AG08395 (cell line): ENCODE measurements at places on chromosomes 7 and 10.

DNA sequence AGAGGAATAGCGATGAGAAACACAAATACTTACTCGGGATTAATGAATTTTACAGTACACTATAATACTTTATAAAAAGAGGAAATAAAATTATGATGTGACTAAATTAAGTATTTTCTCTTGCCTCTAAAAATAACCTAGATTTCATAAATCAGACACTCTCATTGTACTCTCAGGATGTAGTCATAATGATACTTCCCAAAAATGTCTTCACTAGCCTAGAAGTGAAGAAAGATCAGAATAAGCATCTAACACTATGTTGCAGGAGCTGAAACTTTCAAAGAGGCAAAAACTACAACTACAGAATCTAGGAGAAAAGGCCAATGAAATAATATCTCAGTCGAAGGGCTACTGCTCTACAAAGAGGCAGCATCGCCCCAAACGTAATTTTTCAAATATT, 49.4 kb downstream of the DNAJC1 start:
- no peak for DNase-seq

GRCh38 chr10:35304649-35305048, 31.7 kb upstream of the CCNY start:
- no peak for DNase-seq

- no peak for DNase-seq
These were observed 47.3 kb downstream of the CNNM2 start for GRCh38 chr10:102965311-102965851.

- DNase-seq = no peak
These were observed 54.6 kb downstream of the VSTM2A start for GRCh38 chr7:54596747-54597146.

- DNase-seq = no peak
These were observed 64.0 kb downstream of the DLG5 start for GRCh38 chr10:77862595-77862994.

- no peak for DNase-seq
These were observed 66.9 kb upstream of the STRIP2 start for GRCh38 chr7:129367349-129367699.

DNA sequence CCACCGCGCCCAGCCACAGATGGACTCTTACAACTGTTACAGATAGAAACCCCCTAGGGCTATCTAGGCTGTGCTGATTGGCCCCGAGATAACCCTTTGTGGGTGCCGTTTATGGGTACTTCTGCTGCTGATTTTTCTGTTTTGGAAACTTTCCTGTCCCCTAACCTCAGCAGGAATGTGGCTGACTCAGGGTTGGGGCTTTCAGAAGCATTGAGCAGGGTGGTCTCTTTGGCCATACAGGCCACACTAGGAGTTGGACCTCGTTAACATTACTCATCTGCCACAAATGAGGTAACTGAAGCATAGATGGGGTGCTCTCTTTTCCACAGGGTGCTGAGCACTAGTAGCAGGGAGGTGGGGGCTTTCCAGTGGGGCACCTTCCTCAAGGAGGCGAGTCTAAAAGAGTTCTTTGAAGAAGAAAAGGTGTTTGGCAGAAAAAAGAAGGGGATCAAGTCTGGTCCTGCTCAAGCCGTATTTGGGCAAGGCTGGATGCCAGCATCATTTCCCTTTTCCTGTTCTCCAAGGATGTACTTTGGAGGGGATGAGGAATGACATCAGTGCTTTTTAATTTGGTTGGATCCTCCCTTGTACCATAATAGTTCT, 6.4 kb downstream of the ZSCAN25 start:
- DNase-seq = no peak

- DNase-seq = no peak
These were observed 111.3 kb upstream of the DNAJB12 start for GRCh38 chr10:72466018-72466417.

GRCh38 chr10:18099415-18099814, 40.8 kb upstream of the CACNB2 start:
- no peak for DNase-seq

- no peak for DNase-seq
These were observed 6.0 kb upstream of the PON1 start for GRCh38 chr7:95330204-95330960.

DNA sequence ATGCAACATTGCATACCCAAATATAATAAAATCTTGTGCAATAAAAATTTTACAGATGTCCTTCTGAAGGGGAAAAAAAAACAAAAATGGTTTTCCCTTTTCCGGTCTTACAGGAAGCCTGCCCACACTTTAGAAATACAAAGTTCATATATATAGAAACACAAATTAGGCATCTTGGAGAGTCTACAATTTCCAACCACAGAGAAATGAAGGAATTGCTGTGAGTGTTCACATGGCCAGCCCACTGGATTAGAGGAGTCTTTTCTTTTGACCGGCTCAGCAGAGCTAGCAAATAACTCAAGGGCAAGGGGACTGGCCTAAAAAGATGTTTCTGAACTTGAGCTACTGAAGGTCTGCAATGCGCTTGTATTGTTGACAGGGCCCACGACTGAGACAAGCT, 92.4 kb downstream of the GLI3 start:
- DNase-seq = peak; percentile 72

- no peak for DNase-seq
These were observed 51.1 kb downstream of the SHH start for GRCh38 chr7:155761162-155761561.

- no peak for DNase-seq
These were observed 100.5 kb downstream of the TACC2 start for GRCh38 chr10:122089311-122090017.
